ENCODE measurements at places on chromosomes 6 and 20.

- DNase-seq, result no peak
Observed at GRCh38 chr6:26319405-26320128, 45.4 kb upstream of the BTN3A2 start.

GRCh38 chr6:42405021-42405420 lies 46.7 kb downstream of the TRERF1 start:
- DNase-seq, result no peak

GRCh38 chr20:33850159-33850558 lies 39.0 kb downstream of the CHMP4B start:
- no peak for DNase-seq

GRCh38 chr20:44459271-44459670 lies 16.4 kb upstream of the TTPAL start:
- DNase-seq, result no peak

DNA sequence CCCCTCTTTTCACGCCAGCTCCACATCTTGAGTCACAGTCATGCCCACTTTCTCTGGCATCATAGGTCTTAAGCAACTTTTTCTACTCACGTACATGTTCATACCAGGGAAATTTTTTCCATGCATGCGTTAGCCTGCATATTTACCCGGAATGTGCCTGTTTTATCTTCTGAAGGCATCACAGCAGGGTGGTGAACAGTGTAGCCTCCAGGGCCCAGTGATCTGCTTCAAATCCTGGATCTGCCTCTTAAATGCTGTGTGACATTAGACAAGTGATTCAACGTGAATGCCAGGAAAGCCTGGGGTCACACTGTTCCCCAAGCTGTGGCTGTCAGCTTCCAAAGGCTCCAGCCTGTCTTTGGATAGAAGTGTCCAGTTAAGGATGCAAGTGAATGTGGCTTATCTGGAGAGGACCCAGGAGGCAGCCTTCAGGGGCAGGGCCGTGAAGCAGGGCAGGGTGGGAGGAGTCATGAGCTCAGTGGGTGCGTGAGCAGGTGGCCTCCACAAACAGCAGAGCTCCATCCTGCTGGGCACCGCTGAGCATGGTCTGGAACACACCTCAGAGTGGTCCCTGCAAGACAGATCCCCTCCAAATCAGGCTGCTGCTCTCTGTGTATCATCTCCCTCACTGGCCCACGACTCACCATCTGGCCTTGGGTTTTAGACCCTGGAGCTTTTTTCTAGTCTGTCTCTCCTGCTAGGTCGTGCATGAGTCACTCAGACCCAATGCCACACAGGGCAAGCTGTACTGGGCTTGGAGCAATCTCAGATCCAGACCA lies 30.4 kb upstream of the CD93 start:
- no peak for DNase-seq

DNA sequence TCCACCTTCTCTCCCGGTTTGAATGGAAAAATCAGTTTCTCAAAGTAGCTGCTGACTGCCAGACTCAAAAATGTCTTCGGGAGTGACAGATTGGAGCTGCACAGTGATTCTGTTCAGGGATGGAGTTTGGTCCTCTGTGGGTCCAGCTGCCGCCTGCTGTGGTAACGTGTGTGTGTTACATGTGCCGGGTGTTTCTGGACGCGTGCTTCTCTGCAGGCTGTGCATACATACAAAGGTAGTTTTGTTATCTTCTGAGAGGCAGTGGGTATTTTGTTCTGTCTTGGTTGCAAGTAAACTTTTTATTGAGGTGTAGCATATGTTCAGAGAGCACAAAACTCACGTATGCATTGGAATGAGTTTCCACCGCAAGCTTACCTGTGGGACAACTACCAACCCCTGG lies 41.3 kb upstream of the NAA20 start:
- no peak for DNase-seq

- no peak for DNase-seq
Observed at GRCh38 chr6:128209771-128210170, 308.9 kb upstream of the THEMIS start.

- DNase-seq, result no peak
Observed at GRCh38 chr6:96157018-96157565, 141.3 kb downstream of the FUT9 start.

GRCh38 chr20:9068233-9068801 lies 570 bp upstream of the PLCB4 start:
- no peak for DNase-seq

- DNase-seq, result no peak
Observed at GRCh38 chr6:3831761-3832530, 17.2 kb upstream of the FAM50B start.

GRCh38 chr20:32487381-32487780 lies 97.8 kb downstream of the NOL4L start:
- DNase-seq, result no peak

DNA sequence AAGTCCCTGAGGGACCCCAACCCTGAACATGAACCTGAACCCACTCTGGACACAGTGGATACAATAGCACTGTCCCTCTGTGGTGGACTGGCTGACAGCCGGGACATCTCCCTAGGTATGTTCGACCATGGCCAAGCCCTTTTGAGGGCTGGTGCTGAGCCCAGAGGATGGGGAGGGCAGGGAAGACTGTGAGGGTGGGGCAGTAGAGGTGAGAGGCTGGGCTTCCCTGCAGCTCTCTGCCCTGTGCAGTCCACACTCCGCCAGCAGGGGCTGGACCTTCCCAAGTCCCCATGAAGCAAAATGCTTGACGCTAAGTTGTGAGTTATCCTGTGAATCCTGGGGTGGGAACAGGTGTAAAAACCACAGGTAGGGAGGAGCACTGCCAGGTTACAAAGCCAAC lies 11.5 kb downstream of the LPIN3 start:
- DNase-seq, result no peak

DNA sequence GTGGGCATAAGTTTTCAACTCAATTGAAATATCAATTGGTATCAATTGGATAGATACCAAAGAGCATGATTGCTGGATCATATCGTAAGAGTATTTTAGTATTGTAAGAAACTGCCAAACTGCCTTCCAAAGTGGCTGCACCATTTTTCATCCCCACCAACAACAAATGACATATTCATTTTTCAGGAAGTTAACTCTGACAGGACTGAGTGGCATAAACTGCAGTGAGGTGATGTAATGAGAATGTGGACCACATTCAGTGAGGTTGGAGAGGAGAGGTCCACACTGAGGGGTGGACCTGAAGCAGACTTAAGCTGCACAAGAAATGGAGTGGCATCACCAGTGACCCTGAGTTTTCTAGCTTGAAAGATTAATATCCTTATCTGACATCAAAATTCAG lies 11.6 kb upstream of the CALHM6 start:
- no peak for DNase-seq

- no peak for DNase-seq
Observed at GRCh38 chr6:85416049-85416448, 33.8 kb upstream of the NT5E start.

DNA sequence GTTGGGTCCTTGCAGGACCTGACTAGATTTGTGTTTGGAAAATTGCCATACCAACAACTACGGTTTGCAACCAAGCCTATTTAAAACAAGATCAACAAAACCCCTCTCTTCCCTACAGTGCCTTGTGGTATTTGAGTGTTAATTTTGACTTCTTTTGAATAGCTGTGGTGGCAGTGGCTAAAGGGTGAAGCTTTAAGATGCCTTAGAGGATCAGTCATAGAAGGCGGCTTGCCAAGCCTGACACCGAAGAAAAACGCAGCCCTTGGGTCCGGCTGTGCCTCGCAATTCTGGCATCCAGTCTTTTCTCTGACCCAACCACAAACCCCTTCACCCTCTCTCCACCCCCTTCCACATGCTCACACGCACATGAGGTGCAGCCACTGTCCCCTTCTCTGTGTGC lies 32.6 kb downstream of the BMP6 start:
- DNase-seq, result no peak

DNA sequence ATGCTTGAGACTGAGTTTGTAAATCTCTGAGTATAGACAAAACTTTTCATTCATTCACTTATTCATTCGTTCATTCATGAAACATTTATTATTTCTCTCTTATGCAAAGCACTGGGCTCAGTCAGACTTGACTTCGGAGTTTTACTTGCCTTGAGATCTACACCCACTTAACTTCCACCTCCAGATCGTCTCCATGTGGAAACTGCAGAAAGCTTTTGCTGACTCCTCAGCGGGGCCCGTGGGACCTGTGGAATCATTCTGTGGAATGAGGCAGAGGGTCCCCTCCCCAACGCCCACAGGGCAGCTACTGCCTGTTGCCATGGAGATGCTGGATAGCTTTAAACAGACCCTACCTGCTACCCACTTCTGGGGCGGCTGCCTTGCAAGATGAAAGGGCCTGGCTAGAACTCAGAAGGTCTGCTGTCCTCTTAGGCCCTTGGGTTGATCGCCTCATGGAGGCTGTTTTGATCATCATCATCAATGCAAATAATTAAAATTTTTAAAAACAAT lies 66.4 kb upstream of the KCNG1 start:
- DNase-seq, result no peak

DNA sequence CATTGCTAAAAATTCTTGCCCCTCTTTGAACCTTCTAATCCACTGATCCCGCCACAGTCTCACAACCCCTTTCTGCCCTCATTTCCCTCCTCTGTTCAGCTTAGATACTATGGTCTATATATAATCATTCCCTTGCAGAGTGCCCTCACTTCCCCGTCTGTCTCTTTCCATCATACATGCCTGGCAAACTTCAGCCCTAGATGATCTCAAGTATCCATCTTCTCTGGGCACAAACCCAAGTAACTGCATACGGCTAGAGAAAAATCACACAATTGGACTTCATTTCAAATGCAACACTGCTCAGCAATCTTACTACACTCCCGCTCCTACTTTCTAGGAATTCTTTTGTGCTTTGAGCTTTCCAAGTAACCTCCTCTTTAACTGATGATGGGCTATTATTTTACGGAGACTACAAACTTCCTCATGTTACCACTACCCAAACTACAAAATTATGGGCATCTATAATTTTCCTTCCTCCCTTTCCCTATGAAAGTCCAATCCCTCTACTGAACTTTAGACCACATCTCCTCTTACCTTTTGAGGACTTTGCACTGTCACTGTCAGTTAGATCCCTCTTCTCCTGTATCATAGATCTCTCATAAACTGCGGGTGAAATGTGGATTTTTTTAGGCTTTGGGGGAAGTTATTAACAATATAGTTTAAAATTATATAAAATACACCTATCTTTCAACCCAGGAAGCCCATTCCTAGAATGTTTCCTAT lies 135.6 kb downstream of the BTBD9 start:
- DNase-seq, result no peak

GRCh38 chr20:8228315-8228714 lies 96.2 kb downstream of the PLCB1 start:
- no peak for DNase-seq

GRCh38 chr6:34970957-34971356 lies 81.9 kb downstream of the ANKS1A start:
- DNase-seq, result no peak

- peak; percentile 67 for DNase-seq
Observed at GRCh38 chr6:11732036-11732631, 46.5 kb downstream of the ADTRP start.

DNA sequence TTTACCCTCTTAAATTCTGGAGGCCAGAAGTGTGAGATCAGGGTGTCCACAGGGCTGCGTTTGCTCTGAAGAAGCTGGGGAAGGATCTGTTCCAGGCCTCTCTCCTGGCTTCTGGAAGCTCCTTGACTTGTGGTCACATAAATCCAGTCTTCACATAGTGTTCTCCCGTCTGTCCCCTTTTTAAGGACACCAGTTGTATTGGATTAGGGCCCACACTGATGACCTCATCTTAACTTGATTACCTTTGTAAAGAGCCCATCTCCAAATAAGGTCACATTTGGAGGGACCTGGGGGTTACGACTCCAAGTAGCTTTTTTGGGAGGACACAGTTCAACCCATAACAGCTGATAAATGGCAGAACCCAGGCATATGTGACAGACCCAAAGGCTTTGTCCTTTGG lies 20.0 kb upstream of the WFDC2 start:
- DNase-seq, result no peak

GRCh38 chr6:158545043-158545966 lies 14.6 kb upstream of the TMEM181 start:
- no peak for DNase-seq

- no peak for DNase-seq
Observed at GRCh38 chr6:14074476-14075094, 43.0 kb upstream of the CD83 start.

DNA sequence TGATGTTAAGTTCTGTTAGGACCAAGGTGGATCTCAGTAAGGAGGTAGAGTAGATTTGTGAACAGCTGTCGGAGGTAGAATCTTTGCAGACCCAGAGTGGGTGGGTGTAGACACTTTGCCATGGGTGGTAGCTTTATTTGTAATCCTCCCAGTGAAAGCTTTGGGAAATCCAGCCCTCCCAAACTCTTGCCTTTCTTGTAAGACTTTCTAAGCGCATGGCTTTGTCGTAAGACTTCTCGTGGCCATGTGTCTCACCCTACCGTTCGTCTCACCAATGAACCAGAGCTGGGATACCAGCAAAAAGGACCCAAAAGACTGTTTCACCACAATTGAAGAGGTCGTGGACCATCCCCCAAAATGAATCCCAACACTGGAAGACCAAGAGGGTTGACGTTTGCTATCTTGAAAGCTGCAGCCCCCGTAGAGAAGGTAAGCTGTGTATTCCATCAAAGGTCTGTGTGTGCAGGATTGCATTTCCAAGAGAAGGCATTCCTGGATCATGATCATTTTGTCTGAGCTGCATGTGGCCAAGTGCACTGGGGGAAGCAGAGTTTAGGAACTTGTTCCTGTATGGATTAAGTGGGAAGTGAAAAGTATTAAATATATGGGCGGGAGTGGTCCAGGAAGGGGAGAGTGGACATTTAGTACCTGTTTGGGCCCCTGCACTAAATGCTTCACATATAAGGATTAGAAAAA lies 5.8 kb upstream of the TMEM14A start:
- DNase-seq, result no peak

DNA sequence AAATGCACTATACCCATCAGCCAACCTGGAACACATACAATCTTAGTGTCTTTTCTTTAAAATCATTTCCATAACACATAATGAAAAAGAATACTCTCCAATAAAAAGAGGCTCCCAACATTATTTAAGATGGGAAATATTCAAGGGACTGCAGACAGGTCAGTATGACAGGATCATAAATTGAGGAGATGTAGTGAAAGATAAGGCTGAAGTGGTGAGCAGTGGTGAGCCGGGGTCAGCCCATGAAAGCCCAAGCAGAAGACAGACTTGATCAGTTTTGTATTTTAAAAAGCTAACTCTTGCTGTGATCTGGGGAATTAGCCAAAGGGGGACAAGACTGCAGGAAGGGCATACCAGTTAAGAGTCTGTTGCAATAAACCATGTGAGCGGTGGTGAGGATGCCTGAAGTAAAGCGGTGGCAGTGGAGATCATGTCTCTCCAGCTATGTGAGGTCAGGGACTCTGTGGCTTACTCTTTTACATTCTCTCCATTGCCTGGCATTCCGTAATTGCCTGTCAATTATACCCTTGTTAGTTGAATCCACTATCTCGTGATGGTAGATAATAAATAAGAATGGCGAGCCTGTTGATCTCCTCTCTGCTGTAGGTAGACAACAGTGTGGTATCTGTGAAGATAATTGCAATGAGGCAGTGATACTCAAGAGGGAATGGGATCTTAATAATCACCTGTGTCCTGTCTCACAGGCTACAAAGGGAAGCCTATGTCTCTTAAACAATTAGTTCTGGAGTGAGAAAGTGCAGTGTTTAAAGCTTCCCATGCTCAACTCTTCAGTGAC lies 97.4 kb downstream of the FILIP1 start:
- DNase-seq, result no peak

GRCh38 chr20:6081236-6081635 lies 27.4 kb upstream of the LRRN4 start:
- no peak for DNase-seq

GRCh38 chr6:73722318-73723060 lies 26.5 kb downstream of the CD109 start:
- DNase-seq, result no peak

GRCh38 chr6:68317366-68317765 lies 317.7 kb upstream of the ADGRB3 start:
- no peak for DNase-seq

All from activated T-cell treated with anti-CD3 and anti-CD28 coated beads for 48 hours (primary cell).